ENCODE measurements at places on chromosomes 5 and 9.

- no peak for DNase-seq
Measured at GRCh38 chr5:351921-352245, 30.4 kb downstream of the AHRR start.

DNA sequence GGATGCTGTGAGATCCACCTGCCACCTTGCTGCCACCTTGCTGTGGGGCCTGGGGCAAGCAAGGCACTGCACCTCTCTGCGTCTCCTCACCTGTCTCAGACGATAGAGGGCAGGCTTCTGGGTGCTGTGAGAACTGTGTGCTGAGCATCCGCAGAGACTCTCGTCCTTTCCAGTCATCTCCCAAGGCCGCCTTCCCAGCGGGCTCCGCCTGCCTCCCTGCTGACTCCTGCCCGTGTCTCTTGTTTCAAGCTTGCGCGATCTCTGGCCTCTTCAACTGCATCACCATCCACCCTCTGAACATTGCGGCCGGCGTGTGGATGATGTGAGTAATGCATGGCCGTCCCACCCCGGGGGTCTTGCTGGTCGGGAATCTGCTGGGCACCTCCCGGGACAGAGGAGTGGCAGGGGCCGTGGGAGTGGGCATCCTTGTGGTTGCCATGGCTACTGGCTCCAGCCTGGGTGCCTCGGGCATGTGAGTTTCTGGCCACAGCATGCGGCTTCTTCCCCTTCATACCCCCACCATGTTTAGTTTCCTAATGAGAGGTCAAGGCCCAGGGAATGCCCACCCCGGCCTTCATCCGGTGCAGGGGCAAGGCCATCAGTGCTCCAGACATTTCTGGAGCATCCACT lies 3.6 kb downstream of the CACFD1 start:
- DNase-seq = no peak

GRCh38 chr9:101738566-101739183 lies at the start of gene GRIN3A:
Gene GRIN3A (minus strand): TSS chr9:101738647. CDS start chr9:101737979, 668 bp downstream.
- DNase-seq = no peak

GRCh38 chr5:78959767-78960166 lies 25.3 kb downstream of the ARSB start:
- DNase-seq = no peak

GRCh38 chr5:172722327-172722815 lies 48.6 kb downstream of the DUSP1 start:
- no peak for DNase-seq

- DNase-seq = no peak
Measured at GRCh38 chr5:150294551-150295071, 5.0 kb upstream of the CAMK2A start.

DNA sequence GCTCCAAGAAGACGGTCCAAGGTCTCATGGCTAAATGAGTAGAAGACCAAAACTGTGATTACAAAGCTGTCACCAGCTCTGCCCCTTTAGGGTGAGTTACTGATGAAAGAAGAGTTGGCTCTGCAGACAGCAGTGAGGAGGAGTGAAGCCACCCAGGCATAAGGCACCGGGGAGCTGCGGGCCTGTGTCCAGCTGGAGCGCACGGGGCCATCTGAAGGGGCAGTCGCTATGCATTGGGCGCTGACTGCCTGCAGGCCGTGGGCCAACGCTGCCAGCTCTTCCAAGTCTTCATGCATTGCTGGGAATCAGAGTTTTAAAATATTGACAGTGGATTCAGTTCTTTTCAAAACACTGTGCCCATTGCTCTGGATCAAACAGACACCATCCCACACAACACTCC lies 70.3 kb downstream of the DAPK1 start:
- peak; percentile 70 for DNase-seq

- no peak for DNase-seq
Measured at GRCh38 chr9:112162621-112163413, 12.3 kb downstream of the SUSD1 start.

- DNase-seq = no peak
Measured at GRCh38 chr5:155189476-155189875, 175.9 kb downstream of the KIF4B start.

- DNase-seq = no peak
Measured at GRCh38 chr9:95573463-95573862, 56.7 kb upstream of the PTCH1 start.

- no peak for DNase-seq
Measured at GRCh38 chr9:6562201-6562600, 83.3 kb downstream of the GLDC start.

GRCh38 chr9:137049544-137050449 lies 3.8 kb upstream of the NPDC1 start:
- peak; percentile 34 for DNase-seq

- no peak for DNase-seq
Measured at GRCh38 chr5:73170522-73170921, 2.5 kb upstream of the TMEM174 start.

Measured in thyroid gland (tissue), 4 donors.